ENCODE measurements at places on chromosomes 13 and 19.

- no peak for ATAC-seq
Observed at GRCh38 chr13:88764103-88764502, 1092.9 kb downstream of the SLITRK5 start.

GRCh38 chr13:26037302-26037701, 14.5 kb downstream of the SHISA2 start:
- ATAC-seq: no peak

DNA sequence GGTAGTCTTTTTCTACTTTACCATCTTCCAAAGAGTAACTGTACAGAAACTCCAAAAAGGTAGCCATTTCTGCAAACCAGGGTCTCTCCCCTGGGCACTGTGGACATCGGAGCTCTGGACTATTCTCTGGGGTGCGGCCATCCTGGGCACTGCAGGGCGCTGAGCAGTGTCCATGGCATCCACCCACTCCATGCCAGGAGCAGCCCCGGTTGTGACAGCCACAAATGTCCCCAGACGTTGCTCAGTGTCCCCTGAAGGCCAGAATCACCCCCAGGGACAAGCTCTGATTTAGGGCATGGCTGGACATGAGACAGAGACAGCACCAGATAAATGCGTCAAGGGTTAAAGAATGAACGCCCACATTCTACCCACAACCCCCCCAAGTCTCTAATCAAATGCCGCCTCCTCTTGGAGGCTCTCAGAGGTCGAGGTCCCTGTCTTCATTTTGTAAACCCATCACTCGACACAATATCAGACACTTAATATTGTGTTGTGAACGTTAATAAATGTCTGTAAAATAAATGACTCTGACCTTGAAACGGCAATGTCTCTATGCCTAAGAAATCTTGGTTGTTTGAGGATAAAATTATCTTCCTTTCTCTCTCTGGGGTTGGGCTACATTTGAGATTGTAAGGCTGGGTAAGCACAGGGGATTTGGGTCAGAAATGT, 8.9 kb downstream of the GNG7 start:
- no peak for ATAC-seq

DNA sequence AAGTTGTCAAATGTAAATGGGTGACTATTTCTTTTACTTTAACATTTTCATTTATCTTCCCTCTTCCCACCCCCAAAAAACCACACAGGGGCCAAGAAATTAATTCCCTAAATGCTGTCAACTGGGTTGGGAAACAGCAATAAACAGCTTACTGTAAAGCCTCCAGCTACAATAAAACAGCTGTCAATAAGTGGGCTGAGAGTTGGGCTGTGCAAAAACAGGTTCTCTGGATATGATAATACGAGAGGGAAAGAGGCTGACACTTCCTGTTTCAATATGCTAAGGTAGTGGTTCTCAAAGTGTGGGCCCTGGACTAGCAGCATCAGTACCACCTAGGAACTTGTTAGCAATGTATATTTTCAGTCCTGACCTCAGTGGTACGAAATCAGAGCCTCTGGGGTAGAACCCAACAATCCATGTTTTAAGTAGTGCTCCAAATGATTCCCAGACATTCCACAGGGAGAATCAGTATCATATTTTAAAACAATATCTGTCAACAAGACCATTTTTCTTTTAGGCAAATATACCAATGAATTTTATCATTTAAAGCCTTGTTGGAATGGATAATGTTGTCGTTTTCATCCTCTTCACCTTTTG, 8.4 kb downstream of the PCDH9 start:
- no peak for ATAC-seq

- ATAC-seq: peak; percentile 28
Observed at GRCh38 chr19:35153701-35154524, 622 bp upstream of the FXYD5 start.

- ATAC-seq: no peak
Observed at GRCh38 chr19:47247308-47247990, 8.9 kb upstream of the CCDC9 start.

- no peak for ATAC-seq
Observed at GRCh38 chr19:1133471-1133929, 29.7 kb downstream of the GPX4 start.

GRCh38 chr19:3136684-3137055, 837 bp downstream of the GNA15 start:
- no peak for ATAC-seq

DNA sequence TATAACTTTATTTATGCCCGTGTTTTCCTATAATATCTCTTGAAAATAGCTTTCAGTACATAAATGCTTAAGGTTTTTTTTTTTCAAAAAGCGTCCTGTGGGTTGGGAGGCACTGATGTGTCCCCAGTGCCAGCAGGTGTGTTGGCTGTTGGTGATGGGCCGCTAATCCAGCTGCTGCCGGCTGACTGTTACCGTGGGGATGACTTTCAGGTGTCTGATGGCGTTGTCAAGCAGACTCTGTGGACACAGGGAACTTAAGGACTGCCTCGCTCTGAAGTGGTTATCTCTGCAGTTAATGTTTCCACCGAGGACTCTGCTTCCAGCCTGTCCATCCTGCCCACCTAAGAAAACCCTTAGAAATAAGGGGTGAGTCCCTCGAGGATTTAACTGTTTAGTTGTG, 94.5 kb downstream of the ANKRD10 start:
- no peak for ATAC-seq
